ENCODE measurements at places on chromosomes 3 and 15. TPM values are rescaled to one million over a fixed set of nuclear protein-coding genes. Genes with fewer than 3 reads are reported as not detected.

GRCh38 chr15:80776420-80777045, 2.6 kb upstream of the CEMIP start:
- DNase-seq: peak; percentile 81

DNA sequence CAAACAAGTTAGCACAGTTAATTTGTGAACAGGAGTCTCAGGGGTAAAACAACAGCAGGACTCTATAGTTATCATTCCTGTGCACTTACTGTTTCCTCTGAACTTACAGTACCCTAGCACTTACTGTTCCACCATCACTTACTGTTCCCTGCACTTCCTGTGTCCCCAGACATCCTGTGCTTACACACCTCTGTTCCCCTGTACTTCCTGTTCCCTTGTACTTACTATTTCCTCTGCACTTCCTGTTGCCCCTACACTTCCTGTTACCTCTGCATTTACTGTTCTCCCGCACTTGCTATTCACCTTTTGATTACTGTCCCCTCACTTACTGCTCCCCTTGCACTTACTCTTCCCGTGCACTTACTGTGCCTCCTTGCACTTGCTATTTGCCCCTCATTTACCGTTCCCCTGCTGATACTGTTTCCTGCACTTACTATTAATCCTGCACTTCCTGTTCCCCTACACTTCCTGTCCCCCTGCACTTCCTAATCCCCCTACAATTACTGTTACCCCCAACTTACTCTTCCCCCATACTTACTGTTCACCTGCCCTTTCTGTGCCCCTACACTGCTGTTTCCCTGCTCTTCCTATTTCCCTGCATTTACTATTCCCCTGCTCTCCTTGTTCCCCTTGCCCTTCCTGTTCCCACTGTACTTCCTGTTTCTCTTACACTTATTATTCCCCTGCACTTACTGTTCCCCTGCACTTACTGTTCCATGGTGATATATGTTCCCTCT, 30.3 kb downstream of the TPRA1 start:
- DNase-seq: no peak

DNA sequence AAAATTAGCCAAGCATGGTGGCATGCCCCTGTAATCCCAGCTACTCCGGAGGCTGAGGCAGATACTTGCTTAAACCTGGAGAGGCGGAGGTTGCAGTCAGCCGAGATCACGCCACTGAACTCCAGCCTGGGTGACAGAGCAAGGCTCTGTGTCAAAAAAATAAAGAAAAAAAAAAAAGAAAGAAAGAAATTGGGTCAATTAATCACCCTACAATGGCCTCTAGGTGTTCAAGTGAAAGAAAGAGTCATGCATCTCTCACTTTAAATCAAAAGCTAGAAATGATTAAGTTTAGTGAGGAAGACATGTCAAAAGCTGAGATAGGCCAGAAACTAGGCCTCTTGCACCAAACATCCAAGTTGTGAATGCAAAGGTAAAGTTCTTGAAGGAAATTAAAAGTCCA, 44.9 kb upstream of the GSK3B start:
- DNase-seq: no peak

GRCh38 chr3:40925231-40925630, 274.1 kb upstream of the CTNNB1 start:
- DNase-seq: no peak

DNA sequence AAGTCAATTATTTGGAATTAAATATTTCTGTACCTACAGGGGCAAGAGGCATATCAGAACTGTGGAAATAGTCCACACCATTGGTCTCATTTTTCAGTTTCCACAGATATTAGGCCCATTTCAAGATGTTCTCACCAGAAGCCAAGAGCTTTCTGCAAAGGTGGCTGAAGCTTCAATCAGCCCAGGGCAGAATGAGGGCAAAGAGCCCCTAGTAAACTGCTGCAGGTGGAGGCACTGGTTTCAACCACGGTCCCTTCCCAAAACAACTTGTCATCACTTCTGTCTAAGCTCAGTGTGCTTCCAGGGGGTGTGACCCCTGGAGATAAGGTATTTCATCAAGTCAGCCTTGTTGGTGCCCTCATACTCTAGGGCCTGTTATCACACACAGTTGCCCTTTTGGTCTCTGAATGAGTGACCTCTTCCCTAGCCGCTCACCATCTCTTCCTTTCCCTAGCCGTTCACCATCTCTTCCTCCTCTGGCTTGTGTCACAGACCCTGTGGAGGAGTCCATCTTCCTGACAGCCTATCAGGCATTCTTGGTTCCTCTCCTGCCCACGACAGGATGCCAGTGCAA, 21.2 kb downstream of the IL17RD start:
- DNase-seq: no peak

GRCh38 chr3:54191220-54191619, 68.9 kb downstream of the CACNA2D3 start:
- no peak for DNase-seq

The CXCR6 gene
- total RNA-seq: not detected
